ENCODE measurements at places on chromosomes 5 and 9. TPM values are rescaled to one million over a fixed set of nuclear protein-coding genes. Genes with fewer than 3 reads are reported as not detected.

IL9 gene
- not detected for polyA plus RNA-seq

LYSMD3 gene
- 13.0 TPM for polyA plus RNA-seq

LHX2 gene
- polyA plus RNA-seq = not detected

GDNF gene
- not detected for polyA plus RNA-seq

HTR4 gene
- not detected for polyA plus RNA-seq
